Stimulated activated naive B cell treated with anti-CD40 and anti-IgM and Interleukin-4, amounts not matched to agents 10 μg/mL and 1 μg/mL and 100 μg/mL, for 72 hours (primary cell): ENCODE measurements at places on chromosomes 12 and 14.

GRCh38 chr12:66945189-66945817 lies 266.4 kb upstream of the GRIP1 start:
- no peak overlapping the region for H3K27ac ChIP-seq
- no peaks in the 10 kb centered on the region for H3K4me1 ChIP-seq
- H3K4me3 ChIP-seq: no peak overlapping the region
- no peaks in the 10 kb centered on the region for H3K36me3 ChIP-seq
- DNase-seq: no peak
- H3K27me3 ChIP-seq: no peaks in the 10 kb centered on the region

DNA sequence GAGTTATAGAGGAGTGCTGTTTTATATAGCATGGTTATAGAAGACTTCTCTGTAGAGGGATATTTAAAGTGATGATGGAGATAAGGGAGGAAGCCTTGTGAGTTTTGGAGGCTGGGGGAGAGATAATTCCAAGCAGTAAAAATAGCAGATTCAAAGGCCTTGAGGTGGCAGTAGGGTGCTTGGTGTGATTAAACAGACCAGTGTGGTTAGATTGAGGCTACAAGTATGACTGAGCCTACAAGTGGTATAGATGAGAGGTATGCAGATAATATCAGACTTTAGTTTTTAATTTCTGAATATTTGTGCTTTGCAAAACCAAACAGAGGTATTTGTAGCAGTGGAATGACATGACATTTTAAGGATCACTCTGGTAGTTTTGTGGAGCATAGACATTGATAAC lies 20.3 kb downstream of the FANCM start:
- H3K4me1 ChIP-seq: no peaks in the 10 kb centered on the region
- H3K27me3 ChIP-seq: no peaks in the 10 kb centered on the region
- peaks cover 2% of the 10 kb centered on the region for H3K36me3 ChIP-seq
- no peak for DNase-seq
- H3K4me3 ChIP-seq: no peak overlapping the region

- H3K4me1 ChIP-seq: no peaks in the 10 kb centered on the region
- H3K27me3 ChIP-seq: no peaks in the 10 kb centered on the region
- no peak overlapping the region for H3K4me3 ChIP-seq
- no peak for DNase-seq
- H3K27ac ChIP-seq: no peak overlapping the region
Observed at GRCh38 chr12:16187660-16188059, 89.8 kb downstream of the SLC15A5 start.

- no peaks in the 10 kb centered on the region for H3K27me3 ChIP-seq
- H3K4me1 ChIP-seq: no peaks in the 10 kb centered on the region
- H3K27ac ChIP-seq: no peak overlapping the region
Observed at GRCh38 chr12:115404761-115405470, 720.9 kb upstream of the TBX3 start.

DNA sequence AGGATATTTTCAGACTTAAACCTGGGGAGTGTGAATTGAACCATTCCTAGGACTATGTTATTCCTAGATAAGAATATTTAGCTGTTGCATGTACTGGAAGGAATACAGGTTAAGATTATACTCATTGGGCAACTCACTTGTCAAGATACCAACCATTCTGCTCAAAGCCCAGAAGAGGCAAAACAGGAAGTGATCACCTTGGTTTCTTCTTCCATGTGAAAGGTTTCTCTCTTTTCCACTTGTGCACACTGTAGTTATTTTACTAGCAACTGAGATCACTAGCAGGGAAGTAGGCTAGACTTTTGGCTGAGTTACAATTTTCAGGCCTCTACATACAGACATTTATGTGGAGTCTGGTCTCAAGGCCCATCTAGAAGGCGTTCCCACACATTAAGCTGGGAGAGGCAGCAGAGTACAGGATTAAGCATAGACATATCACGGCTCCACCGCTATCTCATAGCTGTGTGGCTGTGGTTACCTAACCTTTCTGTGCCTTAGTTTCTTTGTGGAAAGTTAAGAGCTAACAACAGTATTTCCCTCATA lies 83.9 kb upstream of the FERMT2 start:
- peaks cover 6% of the 10 kb centered on the region for H3K4me1 ChIP-seq
- H3K27ac ChIP-seq: no peak overlapping the region
- H3K4me3 ChIP-seq: no peak overlapping the region
- peaks cover 31% of the 10 kb centered on the region for H3K36me3 ChIP-seq
- H3K27me3 ChIP-seq: no peaks in the 10 kb centered on the region
- DNase-seq: no peak
